ENCODE measurements at places on chromosomes 6 and 20. TPM values are rescaled to one million over a fixed set of nuclear protein-coding genes. Genes with fewer than 3 reads are reported as not detected.
A peak's percentile ranks its signal among the peaks of the same experiment; 100 is the strongest.

PAQR8 gene
- 2.7 TPM for total RNA-seq

DNA sequence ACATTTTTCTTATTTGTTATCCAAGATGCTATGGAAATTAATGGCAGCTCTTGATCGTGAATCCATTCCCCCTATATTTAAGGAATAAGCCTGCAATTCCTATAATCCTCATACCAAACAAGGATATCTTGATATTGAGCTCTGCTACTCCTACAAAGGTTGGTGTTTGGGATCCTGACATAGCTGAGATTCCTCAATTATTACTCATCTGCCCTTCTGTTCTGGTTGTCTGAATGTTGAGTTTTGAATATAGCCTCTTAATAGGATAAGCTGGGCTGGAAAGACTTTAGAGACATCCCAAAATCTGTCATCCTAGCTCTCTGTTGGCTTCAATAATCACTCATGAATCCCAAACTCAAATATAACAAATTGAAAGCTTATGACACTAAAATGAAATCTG, 49.9 kb downstream of the CLIC5 start:
- DNase-seq, result no peak

- DNase-seq, result no peak
These were observed 2.0 kb upstream of the ZNFX1 start for GRCh38 chr20:49279677-49280462.

GRCh38 chr6:169725125-169726048, 1.1 kb upstream of the PHF10 start:
- DNase-seq, result peak; percentile 70

GRCh38 chr6:149493761-149494320, 9.0 kb upstream of the ZC3H12D start:
- no peak for DNase-seq

GRCh38 chr6:149566410-149567193, 427 bp downstream of the GINM1 start:
- peak; percentile 63 for DNase-seq
